ENCODE measurements at places on chromosomes 6 and 20.

DNA sequence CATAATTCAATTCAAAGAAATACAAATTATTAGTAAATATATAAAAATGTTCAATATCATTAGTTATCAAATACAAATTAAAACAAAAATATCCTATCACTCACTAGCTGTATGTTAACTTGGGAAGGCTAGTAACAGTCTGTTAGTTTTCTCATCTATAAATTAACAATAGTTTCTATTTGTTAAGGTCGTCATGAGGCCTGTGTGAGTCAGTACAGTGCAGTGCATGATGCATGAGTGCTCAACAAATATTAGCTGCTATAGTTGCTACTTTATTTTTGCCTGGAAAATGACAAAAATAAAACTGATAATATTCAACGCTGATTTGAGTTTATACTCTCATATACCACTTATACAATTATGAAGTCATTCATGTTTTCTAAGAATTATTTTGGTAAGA is 401.6 kb upstream of the RUNX2 start:
- no peak for DNase-seq

DNA sequence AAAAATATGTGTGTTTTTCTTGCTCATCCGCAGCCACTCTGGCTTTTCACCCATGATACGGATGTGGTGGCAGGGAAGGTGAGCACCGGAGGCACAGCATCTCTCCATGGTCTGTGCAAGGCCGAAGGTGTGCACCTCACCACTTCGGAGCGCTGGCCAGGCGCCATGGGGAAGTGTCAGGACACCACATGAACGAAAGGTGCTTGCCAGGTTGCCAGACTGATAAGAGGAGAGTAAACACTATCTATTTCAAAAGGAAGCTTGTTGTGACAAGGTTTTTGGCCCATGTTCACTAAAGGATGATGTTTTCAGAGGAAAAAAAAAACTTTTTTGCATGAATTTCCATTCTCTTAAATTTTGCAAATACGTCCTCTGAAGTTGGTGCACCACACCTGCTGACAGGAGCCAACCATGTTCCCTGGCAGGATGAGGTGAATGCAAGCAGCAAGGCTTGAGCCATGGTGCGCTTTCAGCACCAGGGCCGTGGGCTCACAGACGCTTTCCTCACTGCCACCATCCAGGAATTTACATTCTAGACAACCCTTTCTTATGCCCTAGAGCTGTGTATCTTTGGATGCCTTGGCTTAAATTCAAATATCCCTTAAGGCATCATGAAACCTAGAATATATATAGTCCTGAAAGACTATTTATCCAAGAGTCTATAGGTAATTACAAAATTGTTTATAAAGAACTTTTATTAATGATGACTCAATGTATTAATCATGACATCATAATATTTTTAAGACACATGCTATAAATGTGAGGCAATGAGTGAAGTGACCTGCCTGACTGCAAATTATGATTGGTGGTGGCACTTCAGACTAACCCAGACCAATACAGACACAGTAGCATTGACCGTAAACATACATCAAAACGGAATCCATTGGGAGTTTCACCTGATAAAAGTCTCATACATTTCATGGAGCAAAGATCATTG is 234.5 kb downstream of the TFAP2A start:
- no peak for DNase-seq

- DNase-seq: no peak
Measured at GRCh38 chr6:170255426-170256125, 35.3 kb downstream of the DLL1 start.

DNA sequence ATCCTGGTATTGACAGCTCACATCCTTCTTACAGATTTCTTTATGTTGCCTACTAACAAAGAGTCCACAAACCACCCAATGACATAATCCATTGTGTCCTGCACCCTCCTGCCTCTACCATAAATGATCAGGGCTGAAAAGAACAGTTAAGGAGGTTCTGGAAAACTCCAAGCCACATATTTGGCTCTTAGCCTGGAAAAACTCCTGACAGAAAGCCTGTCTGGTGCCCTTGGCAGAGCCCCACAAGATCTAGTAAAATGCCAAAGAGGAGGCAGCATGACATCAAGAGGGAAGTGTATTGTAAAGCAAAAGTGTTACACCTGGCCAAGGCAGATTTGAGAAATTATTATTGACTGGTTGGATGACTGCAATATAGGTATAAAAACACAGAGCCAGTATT is 126.4 kb upstream of the VGLL2 start:
- no peak for DNase-seq

- DNase-seq: no peak
Measured at GRCh38 chr6:168675375-168675774, 234.4 kb downstream of the SMOC2 start.

DNA sequence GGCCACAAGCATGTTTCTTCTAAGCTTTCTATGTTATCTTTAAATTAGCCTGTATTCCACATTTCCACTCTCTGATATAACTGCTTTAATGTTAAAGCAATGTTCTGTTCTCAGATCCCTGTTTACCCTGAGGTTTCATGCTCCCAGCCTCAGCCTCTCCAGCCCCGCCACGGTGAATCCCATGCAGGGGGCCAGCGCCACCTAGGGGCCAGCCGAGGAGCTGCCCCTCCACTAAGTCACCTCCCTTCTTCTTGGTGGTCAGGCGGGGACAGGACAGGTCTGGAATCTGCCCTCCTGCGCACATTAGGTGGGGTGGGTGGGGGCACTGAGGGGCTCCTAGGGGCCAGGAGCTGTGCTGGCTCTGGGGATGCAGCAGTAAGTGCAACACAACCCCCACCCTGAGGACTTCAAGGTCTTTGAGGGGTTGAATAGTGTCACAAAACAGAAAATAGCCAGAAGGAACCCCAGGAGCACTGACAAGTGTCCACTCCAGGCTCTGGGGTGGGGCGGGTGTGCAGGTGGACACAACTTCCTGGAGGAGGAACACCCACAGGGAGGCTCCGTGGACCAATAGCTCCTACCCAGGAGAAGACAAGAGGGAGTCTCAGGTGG is 61.6 kb downstream of the RAB44 start:
- peak; percentile 73 for DNase-seq

DNA sequence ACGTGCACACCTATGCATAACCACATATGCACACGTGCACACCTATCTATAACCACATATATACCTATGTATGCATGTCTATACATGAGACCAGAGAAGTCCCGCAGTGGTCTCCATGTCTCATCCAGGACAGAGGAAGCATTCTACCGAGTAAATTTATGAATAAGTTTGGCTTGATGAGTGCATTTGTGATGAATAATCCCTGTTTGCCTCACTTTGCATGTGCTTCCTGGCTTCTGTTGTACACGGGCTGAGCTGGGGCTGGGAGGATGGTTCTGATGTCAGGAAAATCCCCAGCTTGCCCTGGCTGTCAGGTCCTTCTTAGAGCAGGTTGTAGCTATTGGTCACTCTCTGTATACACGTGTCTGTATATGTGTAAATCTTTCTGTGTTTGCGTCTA is 157.6 kb upstream of the RPS6KA2 start:
- DNase-seq: no peak

DNA sequence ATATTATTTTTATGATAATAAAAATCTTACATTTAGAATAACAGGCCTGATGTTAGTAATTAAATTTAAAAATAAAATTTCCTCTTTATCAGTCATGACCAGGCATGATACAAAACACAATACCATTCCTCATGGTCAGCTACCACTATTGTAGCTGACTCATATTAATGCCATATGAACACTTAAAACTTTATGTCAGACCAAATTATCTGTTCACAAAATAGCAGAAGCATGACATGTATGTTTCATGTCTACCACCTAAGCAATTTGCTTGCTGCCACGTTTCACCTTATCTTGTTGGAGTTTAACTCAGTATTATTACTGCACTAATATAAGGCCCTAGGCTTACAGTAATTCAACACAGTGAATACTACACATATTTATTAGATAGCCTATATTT is 65.7 kb downstream of the HTR1B start:
- DNase-seq: no peak

- DNase-seq: no peak
Measured at GRCh38 chr6:149049230-149049629, 268.3 kb upstream of the TAB2 start.

DNA sequence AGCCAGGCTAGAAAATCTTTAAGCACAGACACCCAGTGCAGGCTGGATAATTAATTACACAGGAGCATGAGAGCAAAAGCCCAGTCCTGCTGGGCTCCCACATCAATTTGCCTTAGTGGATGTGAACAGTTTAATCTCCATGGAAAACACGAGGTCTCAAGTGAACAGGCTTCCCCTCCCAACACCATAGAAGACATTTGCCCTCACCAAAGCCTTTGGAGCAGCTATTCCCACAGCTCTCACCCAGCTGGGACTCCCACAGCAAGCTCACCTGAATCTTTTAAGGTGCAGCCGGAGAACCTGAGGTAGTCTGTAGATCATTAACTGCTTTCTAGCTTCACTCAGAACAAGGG is 12.0 kb downstream of the TOMM6 start:
- no peak for DNase-seq

DNA sequence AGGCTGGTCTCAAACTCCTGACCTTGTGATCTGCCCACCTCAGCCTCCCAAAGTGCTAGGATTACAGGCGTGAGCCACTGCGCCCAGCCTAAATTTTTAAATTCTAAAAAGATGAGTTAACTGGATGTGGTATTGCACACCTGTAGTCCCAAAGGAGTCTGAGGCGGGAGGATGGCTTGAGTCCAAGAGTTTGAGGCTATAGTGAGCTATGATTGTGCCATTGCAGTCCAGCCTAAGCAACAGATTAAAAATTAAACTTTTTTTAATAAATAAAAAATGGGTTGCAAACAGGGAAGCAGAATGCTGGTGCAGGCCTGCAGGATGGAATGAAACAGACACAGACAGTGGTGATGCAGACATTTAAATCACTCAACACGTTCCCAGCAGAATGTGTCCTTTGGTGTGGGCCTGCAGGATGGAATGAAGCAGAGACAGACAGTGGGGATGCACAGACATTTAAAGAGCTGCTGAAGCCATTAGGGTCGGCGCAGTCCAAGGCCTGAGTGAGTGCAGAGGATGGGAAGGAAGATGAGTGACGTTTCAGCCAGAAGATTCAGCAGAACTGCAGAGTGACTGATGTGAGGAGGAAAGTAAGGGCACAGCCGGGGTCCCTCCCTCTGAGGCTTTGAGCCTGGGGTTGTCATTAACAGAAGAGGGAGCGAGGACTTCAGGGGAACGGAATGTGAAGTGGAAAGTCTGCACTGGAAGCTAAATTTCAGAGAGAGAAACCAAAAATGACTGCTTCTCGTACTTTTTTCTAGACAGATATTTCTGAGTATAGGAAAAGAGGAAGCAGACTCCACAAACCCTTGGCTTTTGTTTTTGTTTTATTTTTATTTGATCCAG is 117.5 kb downstream of the RIN2 start:
- DNase-seq: peak; percentile 64

DNA sequence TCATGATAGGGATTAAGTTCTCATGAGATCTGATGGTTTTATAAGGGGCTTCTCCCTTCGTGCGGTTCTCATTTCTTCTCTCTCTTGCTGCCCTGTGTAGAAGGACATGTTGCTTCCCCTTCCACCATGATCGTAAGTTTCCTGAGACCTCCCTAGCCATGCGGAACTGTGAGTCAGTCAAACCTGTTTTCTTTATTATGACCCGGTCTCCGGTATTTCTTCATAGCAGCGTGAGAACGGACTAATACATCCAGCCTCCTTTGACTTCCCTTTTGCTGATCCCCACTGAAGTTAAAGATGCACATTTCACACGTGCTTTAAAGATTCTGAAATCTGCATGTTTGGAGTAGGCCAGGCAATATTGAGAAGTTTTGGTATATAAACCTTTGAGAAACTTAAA is 543.1 kb downstream of the PRKN start:
- DNase-seq: no peak

DNA sequence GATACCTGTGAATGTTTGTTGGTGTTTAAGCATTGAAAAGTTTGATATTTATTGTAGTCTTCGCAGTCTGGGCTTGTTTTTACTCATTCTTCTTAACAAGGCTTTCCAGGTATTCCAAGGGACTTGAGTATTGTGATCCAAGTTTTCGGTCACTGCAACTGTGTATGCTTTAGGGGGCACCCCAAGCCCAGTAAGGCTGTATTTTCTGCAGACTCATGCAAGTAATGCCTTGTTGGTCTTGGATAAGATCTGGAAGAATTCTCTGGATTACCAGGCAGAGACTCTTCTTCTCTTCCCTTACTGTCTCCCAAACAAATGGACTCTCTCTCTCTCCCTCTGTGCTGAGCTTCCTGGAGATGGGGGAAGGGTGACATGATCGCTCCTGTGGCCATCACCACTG is 82.1 kb downstream of the RFPL4B start:
- peak; percentile 44 for DNase-seq

DNA sequence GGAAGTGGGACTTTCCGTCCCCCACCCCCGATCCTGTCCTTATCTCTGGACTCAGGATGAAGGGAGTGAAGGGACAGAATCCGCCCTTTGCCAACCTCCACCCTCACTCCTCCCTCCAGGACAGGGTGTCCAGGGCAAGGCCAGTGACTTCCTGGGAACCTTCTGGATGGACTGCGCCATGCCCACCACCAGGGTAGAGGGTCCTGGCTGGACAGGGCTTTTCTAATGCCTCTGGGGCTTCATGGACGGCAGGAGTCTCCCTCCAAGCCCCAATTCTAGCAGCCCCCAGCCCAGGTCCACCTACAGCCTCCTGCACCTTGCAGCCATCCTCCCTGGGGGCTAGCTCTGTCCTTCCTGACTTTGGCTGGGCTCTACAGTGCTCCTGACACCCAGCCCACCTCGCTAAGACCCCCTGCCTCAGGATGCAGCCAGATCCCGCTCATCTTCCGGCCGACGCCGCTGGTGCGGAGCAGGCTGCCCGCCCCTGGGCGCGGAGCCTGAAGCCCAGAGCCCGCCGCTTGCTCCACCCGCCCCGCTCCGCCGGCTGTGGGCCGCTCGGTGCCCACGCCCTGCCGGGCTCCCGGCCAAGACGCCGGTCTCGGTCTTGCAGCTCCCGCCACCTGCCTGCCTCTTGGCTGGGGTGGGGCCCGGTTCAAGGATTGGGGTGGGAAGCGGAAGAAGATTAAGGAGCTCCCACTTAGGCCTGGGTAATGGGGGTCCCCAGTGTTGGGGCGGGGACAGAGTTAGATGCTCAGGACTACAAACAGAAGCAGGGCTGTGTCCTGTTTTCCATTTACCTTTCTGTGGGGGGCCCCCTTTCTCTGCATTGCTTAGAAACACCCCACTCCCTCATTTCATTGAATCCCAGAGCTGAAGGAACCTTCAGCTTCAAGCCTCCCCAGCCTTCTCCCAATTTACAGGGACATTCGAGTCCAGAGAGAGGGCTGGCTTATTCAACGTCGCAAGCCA is 72.8 kb downstream of the MDGA1 start:
- DNase-seq: peak; percentile 23

GRCh38 chr6:117072781-117073180 is 192.6 kb upstream of the VGLL2 start:
- no peak for DNase-seq

DNA sequence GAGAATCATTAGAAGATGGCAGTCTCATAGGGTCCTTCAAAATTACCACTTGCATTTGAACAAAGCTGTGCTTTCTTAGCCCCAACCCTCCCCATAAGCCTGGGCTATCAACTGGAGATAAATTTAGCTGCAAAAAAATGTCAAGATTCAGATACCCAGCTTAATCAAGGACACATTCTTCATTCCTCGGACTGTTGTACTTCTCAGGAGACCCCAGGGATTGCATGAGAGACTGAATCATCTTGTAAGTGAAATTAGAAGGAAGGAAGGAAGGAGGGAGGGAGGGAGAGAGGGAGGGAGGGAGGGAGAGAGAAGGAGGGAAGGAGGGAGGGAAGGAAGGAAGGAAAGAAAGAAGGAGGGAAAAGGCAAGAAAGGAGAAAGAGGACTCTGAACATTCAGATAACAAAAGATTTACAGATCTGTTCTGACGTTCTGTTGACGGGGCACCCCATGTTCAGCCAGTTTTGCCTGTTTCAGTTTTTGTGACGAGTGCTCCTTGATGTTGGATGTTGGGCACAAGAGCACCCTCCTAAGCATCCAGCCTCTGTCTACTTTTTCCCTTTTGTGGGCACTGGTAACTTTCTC is 498.7 kb downstream of the PREX1 start:
- DNase-seq: no peak
